Activated T-helper 1 cell treated with anti-CD3 and anti-CD28 coated beads, Interleukin-2, amount 50 U/mL, for 16 hours (primary cell): ENCODE measurements at places on chromosomes 5 and 9.

DNA sequence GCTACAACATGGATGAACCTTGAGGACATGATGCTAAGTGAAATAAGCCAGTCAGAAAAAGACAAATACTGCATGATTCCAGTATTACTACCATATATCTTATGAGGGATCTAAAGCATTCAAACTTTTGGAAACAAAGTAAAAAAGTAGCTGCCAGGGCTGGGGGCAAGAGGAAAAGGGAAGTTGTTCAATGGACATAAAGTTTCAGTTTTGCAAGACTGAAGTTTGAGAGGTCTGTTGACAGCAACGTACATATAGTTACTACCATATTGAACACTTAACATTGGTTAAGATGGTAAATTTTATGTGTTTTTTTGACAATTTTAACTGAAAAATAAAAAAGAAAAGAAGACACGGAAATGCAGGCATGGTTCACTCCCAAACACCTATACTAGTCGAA lies 77.6 kb downstream of the MAPKAP1 start:
- no peak for DNase-seq

DNA sequence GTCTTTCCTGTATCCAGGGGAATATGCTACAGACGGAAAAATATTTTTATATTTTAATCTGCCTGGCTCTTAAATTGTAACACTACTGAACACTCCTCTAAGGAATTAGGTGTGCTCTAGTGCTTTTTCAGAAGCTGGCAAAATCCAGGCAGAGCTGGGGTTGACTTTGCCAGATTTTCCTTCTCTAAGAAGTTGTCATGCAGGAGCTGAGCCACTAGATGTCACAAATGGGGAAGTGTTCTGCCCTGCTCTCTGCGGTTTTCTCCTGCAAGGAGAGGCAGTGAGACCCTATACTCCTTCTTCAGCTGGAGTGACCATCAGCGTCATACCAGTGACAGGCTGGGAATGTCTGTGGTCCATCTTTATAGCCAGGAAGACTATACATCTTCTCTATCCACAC lies 112.5 kb downstream of the HAPLN1 start:
- no peak for DNase-seq

DNA sequence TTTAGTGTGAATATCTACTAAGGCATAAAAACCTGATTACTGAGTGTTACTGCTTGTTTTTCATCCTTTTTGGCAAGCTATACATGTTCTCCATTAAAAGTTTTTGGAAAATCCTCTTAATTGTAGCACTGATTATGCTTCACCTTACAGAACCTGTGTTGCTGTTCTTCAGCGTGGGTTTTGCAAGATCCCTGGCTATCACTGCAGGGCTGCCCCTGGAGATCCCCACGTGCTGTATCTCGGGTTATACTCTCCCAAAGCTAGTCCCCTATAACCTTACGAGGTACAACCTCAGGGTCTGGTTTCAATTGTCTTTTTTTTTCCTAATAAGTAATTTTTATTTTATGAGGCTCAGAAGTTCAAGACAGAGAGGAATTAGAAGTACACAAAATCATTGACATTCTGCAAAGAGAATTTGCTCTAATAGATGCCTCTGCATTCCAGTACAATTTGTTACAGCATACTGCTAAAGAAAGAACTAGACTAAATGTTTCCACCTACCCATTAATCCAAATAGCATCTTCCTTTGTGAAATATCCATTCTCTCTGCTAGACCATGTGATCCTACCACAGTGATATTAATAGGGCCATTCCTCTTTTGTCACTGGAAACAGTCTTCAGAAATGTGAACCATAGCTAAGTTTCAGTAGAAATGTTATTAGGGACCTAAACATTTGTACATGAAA lies 25.8 kb upstream of the CAMK4 start:
- DNase-seq: no peak

GRCh38 chr5:17090839-17091238 lies 126.6 kb upstream of the BASP1 start:
- DNase-seq: no peak

DNA sequence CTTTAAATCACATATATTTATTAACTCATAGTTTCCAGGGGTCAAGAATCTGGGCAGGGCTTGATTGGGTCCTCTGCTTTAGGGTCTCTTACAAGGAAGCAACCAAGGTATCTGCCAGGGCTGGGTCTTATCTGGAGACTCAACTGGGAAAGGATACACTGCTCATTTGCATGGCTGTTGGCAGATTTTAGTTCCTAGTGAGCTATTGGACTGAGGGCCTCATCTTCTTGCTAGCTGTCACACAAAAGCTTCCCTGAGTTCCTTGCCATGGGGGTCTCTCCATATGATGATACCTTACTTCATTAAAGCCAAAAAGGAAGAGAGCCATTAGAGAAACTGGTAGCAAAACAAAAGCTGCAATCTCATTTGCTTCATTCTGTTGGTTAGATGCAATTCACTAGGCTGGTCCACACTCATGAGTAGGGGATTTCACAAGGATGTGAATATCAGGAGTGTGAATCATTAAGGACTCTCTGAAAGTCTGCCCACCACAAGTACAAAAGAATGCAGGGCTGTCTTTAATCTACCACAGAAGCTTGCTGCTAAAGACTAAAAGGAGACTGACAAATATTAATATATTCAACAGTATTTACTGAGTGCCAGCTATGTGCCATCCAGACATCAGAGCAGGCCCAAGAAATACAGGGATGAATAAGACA lies 42.0 kb upstream of the TIMD4 start:
- DNase-seq: no peak
